ENCODE measurements at places on chromosomes 5 and 9.

DNA sequence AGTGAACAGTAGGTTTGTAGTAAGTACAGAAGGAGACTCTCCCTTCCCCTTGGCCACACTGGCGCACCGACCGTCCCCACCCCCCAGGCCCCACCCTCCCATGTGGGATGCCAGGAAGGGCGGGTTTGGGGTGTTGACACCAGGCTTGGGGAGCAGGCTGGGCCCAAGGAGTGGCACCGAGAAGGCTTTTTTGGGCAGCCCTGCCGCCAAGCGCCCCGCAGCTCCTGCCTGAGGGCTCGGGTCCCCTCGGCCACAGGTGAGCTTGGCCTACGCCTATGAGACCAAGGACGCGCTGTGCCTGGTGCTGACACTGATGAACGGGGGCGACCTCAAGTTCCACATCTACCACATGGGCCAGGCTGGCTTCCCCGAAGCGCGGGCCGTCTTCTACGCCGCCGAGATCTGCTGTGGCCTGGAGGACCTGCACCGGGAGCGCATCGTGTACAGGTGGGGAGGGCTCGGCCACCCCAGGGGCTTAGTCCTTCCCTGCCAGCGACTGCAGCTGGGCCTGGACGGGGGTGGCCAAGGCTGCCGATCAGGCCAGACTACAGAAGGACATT lies 7.3 kb downstream of the GRK6 start:
- no peak for DNase-seq

DNA sequence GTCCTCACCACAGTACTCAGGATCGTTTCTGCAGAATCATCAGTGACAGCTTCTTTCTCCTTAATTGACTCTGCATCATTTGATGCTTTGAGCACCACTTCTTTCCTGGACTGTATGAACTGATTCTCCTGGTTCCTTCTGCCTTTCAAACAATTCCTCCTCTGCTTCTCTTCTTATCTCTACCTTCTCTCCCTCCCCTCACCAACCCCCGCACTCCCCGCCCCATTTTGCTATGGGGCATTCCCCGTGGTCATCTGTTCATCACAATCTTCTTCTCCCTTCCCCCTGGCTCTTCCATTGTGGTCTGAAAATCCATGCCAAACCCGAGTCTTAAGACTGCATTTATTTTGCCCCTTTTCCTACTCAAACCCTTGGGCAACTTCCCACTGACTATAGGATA lies 57.9 kb downstream of the FAM78A start:
- no peak for DNase-seq

- DNase-seq: no peak
Measured at GRCh38 chr9:137740312-137740711, 121.5 kb downstream of the EHMT1 start.

- no peak for DNase-seq
Measured at GRCh38 chr5:27381686-27382085, 343.3 kb upstream of the CDH9 start.

GRCh38 chr9:95854386-95855020 lies 21.0 kb upstream of the ERCC6L2 start:
- DNase-seq: no peak

- DNase-seq: no peak
Measured at GRCh38 chr9:120775859-120776258, 17.4 kb downstream of the FBXW2 start.

DNA sequence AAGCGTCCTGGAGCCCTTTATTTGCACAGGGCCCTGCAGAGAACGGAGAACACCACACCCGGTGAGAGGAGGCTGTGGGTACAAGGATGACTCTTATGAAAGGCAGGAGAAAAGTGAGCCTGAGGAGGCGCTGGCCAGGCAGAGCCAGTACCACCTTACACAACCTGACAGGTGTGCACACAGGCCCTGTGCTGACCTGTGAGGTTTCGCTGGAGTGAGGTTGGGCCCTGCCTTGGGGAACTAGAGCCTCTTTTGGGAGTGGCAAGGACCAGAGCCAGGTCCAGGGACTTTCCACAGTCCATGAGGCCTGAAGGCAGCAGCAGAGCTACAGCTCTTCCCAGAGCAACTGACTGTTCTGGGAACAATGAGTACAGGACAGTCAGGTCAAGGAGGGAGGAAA lies 3.1 kb downstream of the SRD5A1 start:
- DNase-seq: no peak

DNA sequence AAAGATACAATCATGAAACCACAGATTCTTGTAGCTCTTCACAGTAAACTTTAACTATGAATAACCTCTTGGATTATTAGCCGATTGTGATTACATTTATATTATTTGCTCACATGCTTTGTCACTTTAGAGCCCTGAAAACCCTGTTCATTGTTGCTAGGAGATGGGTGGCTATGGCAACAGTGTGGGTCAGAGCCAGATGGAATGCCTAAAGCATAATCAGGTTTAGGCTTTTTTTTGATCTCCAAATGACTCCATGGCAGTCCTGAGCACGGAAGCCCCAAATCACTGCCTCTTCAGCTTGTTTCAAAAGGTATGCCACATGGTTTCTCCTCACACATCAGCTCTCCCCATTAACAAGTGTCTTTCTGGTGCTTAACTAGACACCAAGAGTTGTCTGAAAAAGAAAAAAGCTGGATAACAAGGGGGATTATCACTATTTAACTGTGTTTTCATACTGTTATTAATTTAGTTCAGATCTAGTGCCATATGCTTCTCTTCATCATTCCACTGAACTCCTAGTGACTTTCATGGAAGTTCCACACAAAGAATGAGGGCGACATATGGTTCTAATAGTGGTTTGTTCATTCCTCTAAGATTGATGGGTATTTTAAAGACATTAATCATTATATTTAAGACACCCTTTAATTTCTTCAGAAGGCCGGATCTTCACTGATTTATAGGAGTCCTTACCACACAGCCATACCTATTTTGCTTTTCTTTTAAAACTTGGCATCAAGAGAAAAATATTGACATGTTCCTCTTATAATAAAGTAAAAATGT lies 88.8 kb upstream of the PAM start:
- no peak for DNase-seq

DNA sequence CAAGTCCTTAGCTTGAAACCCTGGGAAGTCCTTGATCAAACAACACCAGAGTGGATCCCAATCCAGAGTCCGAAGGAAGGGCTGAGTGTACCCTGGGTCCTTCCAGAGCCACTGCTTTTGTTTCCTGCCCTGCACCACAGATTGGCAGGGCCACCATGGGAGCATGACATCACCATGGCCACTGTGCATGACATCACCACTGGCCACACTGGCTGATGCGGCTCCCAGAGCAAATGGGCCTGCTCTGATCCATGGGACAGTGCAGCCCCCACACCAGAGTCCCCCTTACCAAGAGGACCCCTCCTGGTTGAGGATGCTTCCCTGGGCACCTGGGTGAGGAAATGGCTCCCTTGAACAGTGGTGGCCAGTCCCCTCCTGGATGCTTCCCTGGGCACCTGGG lies 9.9 kb downstream of the SLC6A3 start:
- no peak for DNase-seq

DNA sequence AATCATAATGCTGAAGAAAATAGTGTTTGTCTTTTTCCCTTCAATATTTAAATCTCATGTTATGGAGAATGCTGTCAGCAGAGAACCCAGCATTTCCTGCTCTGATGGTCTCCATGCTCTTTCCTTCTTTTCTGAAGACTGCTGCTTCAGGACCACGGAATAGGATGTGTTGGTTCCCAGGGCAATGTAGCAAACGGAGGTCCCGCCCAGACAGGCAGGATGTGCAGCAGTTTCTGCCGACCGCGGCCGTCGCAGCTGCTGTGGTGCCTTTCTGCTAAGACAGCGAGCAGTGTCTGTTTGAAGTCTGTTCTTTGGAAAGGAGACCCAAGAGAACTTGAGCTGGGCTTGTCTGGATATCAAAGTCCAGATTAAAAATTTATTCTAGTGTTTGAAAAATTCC lies 654.3 kb downstream of the CCDC171 start:
- DNase-seq: no peak

GRCh38 chr9:120383611-120383998 lies 196.4 kb downstream of the CDK5RAP2 start:
- no peak for DNase-seq

DNA sequence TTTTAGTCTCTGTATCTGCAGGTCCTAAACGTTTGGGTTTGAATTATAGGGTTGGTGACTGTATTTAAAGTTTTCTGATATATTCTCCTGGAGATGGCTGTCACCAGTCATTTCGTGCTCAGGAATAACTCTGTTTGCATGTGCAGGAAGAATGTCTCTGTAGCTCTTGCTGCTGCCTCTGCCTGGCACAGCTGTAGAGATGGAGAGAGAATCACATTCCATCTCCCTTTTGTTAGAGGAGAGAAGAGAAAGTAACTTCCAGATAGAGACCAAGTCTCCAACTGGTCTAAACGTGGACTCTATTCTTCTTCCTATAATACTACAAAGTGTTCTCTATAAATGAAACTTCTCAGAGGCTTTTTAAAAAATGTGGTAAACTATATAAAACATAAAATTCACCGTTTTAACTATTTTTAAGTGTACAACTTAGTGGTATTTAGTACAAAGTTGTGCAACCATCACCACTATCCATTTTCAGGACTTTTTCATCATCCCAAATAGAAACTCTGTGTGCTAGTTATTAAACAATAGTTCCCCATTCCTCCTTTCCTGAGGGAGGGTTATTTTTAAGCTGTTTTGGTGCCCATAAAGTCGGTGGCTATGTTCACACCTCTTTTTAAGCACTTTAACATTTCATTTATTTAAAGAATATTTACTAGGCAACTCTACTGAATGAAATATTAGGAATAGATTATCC lies 20.7 kb upstream of the STARD4 start:
- no peak for DNase-seq

DNA sequence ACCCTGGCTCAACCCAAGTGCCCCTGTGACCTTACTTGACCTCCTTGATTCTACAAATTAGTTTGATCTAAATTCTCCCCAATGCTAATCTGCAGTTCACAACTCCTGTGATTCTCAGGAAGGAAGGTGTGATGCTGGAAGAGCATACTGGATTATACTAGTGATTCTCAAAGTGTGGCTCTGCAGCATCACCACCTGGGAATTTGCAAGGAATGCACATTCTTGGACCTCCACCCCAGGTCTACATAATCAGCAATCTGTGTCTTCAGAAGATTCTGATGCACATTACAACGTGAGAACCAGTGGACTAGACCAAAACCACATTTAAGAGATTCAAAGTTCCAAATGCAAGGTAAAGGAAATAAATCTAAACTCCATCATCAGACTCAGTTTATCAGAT lies 198.6 kb downstream of the AGTPBP1 start:
- DNase-seq: no peak

DNA sequence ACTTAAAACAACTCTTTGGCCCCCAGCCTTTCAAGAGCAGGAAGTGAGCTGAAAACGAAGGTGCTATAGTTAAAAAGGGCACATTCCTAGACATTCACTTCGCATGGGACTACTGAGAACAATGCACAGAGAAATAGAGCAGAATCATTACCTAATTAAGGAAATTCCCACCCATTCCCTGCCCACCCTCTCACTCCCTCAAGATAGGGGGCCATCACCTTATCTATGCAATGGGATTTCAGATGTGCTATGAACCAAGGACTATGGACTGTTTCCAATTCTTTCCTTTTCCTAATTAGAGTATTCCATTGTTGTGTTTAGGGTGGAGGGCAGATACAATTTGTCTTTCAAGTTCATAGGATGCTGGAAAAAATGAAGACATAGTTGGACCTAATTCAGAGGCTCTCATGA lies 476.8 kb downstream of the CETN3 start:
- DNase-seq: no peak

DNA sequence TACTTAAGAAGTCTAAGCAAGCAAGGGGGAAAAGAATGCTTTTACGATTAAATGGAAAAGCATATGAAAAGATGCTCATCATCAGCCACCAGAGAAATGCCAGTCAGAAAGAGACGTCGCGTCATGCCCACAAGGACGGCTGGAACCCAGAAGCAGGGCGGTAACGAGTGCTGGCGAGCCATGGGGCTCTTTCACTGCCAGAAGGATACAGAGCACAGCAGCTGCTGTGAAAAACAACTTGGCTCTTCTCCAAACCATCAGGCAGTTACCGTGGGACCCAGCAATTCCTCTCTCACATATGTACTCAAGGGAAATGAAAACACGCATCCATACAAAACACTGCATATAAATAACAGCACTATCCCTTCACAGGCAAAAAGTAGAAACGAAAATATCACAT lies 95.5 kb downstream of the CAMSAP1 start:
- no peak for DNase-seq

DNA sequence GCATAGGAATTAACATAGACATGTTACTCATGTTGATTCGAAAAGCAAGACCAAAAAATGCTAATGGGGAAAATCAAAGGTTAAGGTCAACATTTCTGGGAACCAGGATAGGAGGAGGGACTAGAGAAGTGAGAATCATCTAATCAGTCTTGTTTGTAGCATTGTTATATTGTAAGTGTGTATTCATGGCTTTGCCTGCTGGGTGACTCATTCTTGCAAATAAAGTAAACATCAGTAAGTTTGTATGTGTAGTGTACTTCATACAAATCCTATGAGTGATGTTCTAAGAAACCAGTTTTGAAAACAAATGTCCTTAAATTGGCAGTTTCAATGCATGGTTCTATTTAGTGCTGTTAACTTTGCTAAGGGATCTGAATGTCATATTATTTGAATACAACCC lies 79.0 kb upstream of the TMEM252 start:
- no peak for DNase-seq

DNA sequence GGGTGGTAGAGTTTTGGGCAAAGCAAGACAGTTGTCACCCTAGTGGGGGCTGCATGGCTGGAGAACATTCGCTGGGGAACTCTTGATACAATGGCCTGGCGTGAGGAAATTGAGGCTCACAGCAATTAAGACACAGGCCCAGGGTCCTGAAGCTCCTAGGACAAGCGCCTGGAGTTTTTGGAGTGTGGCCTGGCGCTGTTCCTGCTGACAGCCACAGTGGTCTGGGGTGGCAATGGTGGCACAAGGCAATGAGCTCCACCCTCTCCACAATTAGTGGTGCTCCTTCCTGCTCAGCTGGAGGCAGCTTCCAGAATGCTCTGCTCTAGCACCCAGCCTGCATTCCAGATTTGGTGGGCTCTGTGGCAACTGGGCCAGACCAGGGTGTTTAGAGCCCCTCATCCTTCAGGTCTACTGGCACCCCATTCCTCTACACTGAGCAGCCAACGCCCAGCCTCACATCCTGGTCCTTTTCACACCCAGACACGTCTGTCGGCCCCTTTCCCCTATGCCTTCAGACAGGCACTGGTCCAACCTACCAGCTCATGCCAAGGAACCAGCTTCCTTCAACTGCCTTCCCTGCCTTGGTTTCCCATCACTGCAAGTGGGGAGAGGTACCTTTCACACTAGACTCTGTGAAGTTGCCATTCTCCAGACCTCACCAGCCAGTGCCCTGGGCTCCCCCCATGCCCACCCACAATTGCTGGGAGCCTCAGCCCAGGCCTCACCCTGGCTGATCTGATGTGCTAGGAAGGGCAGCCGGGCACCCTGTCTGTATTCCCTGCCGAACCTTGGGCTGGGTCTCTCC lies 138.1 kb upstream of the COL5A1 start:
- no peak for DNase-seq

DNA sequence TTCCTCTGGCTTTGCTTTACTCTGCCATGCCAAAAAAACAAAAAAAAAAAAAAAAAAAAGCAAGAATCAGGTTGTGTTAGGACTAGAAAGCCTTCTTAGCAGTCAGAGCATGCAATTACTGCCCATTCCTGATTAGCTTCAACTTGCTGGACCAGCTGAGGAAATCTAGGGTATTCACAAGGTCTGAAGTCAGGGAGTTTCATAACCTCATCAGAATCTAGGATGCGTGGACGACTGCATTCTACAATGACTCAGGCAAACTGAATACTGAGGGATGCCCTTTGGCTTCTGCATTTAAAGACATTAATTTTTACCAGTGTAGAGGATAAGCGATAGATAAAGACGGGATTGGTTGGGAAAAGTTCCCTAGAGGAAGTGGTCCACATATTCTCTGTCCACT lies 39.2 kb upstream of the SHOC1 start:
- no peak for DNase-seq
